ENCODE measurements at places on chromosomes 13 and 19.
A peak's percentile ranks its signal among the peaks of the same experiment; 100 is the strongest.

DNA sequence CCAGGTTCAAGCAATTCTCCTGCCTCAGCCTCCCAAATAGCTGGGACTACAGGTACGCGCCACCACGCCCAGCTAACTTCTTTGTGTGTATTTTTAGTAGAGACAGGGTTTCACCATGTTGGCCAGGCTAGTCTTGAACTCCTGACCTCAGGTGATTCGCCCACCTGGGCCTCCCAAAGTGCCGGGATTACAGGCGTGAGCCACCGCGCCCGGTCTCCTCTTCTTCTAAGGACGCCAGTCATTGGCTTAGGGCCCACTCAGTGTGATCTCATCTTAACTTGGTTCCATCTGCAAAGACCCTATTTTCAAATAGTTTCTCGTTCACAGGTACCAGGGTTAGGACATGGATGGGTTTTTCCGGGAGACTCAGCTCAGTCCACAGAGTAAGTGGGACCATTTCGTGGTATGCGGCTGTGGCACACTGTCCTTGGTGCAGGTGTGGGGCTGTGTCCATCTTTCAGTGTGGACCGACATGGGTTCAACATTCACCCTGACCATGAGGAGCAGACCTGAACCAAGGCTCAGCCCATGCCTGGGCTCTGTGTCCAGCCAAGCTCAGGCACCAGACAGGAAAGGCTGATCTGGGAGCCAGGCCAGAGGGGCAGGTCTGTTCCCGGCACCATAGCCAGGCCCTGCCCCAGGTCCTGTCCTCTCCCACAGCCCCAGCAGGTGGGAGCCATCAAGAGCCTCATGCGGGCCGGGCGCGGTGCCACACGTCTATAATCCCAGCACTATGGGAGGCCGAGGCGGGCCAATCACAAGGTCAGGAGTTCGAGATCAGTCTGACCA, 2.8 kb upstream of the MKNK2 start:
- no peak for DNase-seq

DNA sequence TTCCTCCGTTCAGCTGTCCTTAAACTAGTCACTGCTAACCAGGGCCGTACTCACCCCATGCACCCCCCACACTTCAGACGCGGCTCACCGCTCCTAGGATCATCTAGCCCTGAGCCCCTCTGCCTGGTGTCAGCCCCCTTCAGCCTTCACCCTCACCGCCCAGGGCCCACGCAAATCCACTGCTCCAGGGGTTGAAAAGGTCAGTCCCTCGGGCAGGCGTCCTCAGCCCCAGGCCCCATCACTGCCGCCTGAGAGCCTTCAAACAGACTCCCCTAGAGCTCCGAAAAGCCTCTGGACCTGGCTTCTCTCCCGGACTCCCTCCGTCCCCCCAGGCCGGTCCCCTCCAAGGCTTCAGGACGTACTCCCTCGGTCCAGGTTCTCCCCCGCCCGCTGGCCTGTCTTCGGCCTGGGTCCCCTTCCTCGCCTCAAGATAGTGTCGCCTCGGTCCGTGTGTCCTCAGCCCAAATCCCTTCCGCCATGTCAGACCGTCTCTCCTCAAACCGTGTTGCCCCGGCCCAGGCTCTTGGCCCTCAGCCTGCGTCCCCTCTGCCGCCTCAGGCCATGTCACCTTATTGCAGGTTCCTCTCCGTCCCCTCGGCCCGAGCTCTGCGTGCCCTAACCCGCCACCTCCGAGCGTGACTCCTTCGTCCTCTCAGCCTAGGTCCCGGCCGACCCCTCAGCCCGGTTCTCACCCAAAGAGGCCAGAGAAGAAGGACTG, 553 bp downstream of the NAPA start:
- no peak for DNase-seq

- no peak for DNase-seq
Observed at GRCh38 chr19:38700902-38701454, 43.3 kb downstream of the CAPN12 start.

DNA sequence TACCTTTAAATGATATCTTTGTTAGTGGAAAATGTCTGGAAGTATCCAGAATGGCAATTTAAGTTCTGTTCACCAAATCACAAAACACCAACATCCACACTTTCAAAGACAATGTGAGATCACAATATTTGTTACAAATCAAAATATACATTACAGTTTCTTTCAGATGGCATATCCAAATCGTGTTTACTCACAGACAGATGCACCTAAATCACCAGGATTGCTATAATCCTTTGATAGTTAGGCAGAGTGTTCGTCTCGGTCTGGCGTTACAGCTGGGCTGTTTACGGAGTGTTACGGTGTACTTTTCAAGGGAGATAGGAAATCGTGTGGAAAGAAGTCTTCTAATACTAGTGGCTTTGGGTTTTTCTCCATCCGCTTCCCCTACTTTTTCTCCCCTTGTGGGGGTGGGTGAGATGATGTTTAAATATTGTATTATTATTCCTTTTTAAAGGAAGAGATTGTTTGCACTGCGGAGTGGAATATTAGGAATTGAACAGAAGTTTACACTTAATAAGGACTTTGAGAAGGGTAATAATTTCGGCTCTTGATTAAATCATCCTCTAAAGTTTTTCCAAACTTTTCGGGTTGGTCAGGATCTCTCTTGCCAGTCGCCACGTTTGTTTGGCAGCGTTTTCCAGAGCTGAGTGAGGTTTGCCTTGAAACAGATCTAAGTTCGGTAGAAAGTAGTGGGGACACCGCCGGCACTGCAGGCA, 1.8 kb downstream of the MAB21L1 start:
- DNase-seq: no peak

DNA sequence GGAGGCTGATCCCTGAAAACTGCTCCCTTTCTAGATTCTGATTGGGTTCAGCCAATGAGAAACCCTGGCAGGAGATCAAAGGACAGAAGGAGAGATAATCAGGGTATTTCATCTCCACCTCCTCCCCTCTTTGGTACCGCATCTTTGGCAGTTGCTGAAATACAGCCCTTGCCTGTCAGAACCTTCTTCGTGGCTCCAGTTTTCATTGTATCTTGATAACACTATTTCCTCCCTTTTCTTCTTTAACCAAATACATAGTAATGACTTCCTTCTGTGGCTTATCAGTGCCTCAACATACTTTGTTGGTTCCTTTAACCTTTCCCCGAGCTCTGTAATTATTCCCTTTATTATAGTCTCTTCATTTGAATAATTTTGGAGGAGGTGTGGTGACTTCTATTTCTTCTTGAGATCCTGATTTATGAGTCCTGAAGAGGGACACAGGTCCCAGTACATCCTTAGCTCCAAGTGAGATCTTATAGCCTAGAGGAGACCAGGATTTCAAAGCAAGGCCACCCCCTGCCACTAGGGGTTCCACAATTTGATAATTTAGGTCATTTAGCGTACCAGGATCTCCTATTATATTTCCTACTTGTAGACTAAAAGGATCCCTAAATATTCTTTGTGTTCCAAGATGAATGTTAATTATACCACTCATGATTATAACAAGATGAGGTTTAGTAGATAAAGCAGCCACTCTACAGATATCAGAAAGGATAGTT, 98.0 kb downstream of the EDNRB start:
- no peak for DNase-seq

- no peak for DNase-seq
Observed at GRCh38 chr19:18254546-18255503, 19.4 kb downstream of the IQCN start.

DNA sequence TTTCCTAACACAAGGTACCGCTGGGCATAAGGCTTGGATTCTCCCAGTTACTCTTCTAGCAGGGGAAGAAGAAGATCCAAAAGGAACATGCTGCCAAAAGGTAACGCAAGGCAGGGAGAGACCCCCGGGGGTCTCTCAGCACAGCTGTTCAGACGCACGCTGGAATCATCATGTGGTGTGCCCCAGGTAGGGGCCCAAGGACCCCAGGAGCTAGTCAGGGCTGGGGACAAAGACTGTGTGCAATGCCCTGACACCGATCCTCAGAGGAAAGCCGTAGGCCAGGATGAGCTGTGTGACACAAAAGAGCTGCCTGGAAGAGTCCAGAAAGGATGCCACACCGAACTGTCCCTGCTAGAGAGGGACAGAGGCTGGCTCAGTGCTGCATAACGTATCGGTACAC, 22.3 kb upstream of the EPHX3 start:
- DNase-seq: no peak

GRCh38 chr19:13169769-13170168, 19.6 kb downstream of the IER2 start:
- peak; percentile 91 for DNase-seq
